ENCODE measurements at places on chromosomes 7 and 10.
A peak's percentile ranks its signal among the peaks of the same experiment; 100 is the strongest.

GRCh38 chr7:128177768-128178550, 63.1 kb upstream of the LEP start:
- DNase-seq, result peak; percentile 19

DNA sequence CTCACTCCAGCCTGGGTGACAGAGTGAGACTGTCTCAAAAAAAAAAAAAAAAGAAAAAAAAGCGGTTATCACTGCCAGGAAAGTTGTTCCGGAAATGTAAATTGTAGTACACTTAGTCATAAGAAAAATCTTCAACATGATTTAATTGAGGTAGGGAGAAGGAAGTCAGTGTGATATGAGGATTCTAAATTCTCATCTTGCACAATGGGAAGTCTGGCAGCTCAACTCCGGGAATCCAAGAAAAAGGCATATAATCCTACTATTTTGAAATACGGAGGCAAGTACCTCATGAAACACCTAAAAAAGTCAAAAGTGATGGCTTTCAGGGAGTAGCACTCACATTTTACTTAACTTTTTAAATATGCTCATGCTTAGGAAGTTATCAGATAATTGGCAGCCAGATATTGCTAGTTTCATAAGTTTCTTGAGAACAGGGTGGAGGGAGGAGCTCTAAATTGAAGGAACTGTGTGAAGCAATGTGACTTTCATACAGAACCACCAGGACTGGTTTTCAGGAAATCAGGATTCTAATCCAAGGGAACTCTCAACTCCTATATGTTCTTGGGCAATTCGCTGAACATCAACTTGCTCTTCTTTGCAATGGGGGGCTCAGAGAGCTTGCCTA, 2.7 kb upstream of the C7orf25 start:
- DNase-seq, result no peak

- peak; percentile 25 for DNase-seq
Measured at GRCh38 chr10:126917975-126918908, 13.0 kb downstream of the DOCK1 start.

DNA sequence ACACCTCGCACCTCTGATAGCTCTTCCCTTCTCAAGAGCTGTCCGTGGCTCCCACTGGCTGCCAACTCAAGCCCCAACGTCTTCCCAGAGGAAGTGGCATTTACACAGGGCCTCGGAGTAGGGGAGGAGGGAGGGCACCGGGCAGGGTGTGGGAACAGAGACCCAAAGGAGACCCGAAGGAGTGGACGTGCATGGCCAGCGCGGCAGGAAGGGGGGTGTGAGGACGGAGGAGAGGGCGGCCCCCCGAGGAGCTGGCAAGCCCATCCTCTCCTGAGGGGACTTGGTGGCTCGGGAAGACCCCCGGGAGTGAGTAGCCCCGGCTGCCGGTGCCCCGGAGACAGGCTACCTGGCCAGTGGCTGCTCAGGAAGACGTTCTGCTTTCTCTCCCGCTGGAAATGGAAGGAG, 85.9 kb downstream of the FOXL3 start:
- DNase-seq, result no peak

GRCh38 chr10:72228318-72228751, 12.3 kb upstream of the ASCC1 start:
- DNase-seq, result no peak

DNA sequence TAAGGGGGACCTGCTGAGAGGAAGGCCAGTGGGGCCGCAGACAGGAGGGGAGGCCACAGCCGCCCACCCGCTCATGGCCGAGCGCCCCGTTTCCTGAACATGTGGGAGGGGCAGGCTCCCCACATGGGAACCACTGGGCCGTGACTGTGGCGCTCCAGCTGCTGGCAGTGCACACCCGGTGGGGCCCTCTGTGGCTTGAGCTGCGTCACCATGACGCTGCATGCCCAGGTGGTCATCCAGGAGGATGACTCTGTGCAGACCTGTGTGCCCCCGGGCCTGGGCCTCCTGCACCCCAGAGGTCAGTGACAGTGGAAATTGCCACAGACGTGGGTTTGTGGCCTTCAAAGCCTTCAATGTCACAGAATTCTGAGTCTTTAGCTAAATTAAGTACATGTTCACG, 85.1 kb downstream of the MGMT start:
- DNase-seq, result no peak

GRCh38 chr10:128046953-128047290, 79.3 kb downstream of the MKI67 start:
- DNase-seq, result no peak

DNA sequence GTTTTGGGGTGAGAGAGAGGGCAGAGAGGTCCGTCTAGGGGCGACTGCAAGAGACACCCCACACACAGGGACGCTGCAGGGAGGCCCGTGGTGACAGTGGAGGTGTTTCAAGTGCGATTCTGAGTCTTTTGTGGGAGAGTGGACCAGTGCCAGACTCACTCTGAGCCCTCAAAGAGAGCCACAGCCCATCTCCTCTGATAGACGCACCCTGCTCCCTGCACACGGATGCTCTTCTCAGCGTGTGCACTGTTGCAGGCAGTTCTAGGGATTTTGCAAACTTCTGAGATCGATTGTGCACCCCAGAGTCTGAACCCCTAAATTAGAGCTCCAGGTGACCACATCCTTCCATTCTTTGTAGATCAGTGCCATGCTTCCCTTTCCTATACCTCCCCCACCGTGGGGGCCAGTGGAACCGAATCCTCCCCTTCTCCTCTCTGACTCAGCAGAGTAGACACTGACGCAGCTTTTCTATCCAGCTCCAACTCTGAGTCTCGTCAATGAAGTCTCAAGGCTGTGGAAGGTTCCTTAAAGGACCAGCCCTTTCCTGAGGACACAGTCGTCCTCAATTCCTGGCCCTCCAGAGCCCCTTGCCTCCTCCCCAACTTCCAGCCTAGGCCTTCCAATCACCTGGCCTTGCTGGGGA, 83.8 kb downstream of the TMEM130 start:
- DNase-seq, result no peak

GRCh38 chr10:48805848-48806247, 121.2 kb downstream of the WDFY4 start:
- no peak for DNase-seq

GRCh38 chr7:38394660-38395059, 121.2 kb upstream of the TARP start:
- no peak for DNase-seq

- DNase-seq, result no peak
Measured at GRCh38 chr7:162632-163297, 29.6 kb upstream of the FAM20C start.

DNA sequence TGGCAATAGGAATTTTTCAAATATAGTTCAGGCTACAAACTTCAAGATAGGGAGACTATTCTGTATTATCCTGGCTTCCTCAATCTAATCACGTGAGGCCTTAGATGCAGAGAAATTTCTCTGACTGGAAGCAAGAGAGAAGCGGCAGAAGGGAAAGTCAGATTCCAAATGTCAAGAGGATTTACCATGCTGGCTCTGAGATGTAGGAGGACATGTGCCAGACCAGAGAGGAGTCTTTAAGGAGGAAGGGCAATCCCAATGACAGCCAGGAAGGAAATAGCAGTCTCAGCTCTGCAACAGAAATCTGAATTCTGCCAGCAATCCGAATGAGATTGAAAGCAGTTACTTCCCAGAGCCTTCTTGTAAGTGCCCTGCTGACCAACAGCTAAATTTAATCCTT, 57.4 kb downstream of the NUTM2E start:
- no peak for DNase-seq

- DNase-seq, result no peak
Measured at GRCh38 chr10:72808001-72808400, 85.5 kb upstream of the OIT3 start.

DNA sequence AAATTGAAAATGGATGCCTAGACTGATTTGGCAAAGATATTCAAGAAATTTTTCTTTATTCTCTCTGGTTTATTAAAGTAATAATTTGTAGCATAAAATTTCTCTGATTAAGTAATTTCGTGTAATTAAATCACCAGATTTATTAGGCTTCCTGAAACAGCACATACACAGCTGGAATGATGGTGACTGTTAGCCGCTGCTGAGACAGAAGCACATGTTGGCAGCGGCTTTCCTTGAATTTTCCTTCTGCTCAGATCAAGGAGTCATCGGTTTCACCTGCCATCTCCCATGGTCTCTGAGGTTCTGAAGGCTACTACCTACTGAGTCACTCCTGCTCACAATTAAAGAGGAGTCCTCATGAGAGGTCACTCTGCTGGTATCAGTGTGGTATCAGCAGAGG, 101.5 kb downstream of the GFRA1 start:
- no peak for DNase-seq

GRCh38 chr10:97850446-97850845, 803 bp downstream of the GOLGA7B start:
- peak; percentile 69 for DNase-seq

DNA sequence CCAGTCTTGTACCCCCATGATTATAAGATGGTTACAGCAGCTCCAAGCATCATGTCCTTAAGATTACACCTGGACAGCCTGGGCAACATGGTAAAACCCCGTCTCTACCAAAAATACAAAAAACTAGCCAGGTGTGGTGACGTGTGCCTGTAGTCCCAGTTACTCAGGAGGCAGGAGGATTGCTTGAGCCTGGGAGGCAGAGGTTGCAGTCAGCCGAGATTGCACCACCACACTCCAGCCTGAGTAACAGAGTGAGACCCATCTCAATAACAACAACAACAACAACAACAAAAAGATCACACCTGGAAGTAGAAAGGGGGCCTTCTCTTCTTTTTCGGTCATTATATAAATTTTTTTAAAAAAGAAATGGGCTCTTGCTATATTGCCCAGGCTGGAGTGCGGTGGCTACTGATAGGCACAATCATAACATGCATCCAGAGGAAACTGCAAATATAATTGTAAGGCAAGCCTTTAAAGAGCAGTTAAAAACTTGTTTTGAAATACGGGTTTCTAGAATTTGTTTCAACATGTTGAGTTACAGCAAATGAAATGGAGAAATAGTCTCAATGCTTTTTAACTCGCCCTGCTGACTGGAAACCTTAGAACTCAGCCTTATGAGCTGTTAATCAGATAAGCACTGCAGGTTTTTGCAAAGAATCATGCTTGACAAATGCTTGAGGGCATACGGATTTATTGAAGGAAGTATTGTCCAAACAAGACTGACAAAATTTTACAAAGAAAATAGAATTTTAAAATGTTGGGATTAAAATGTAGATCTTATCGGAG, 4.7 kb upstream of the ENTPD7 start:
- DNase-seq, result no peak

DNA sequence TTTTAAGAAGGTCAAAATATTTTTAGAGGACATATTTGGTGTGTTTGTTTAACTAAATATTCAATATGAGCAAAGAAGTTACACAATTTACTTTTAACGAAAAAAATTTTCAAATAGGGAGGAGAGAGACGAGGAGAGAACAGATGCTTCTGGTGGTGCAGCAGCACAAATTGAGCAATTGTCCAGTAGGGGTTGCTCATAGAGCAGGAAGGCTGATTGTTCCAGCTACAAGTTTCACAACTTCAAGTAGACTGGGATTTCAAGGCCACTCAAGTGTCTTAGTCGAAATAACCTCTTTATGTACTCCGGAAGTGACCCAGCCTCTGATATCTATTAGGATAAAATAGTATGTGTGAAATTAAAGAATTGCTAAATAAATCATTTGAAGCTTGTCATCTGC, 197.9 kb downstream of the HDAC9 start:
- DNase-seq, result no peak

GRCh38 chr10:129769381-129770116, 194.5 kb downstream of the EBF3 start:
- DNase-seq, result peak; percentile 25

DNA sequence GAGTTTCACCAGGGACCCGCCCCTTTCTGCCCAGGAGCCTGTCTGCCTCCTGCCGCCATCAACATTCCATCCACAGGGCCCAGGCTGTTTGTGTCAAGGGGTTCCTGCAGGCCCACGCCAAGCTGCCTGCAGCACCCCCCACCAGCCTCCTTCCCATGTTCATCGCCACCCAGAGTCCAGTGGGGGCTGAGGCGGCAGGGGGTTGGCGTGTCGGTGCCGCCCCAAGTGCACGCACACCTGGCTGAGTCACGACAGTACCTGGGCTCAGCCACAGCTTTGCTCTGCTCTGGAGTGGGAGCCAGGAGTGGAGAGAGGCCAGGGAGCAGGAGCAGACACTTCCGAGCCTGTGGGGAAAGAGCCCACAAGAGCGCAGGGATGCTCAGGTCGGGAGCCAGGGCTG, 42.8 kb upstream of the TECTB start:
- DNase-seq, result no peak

- DNase-seq, result no peak
Measured at GRCh38 chr7:84975586-84976185, 211.2 kb downstream of the SEMA3D start.

DNA sequence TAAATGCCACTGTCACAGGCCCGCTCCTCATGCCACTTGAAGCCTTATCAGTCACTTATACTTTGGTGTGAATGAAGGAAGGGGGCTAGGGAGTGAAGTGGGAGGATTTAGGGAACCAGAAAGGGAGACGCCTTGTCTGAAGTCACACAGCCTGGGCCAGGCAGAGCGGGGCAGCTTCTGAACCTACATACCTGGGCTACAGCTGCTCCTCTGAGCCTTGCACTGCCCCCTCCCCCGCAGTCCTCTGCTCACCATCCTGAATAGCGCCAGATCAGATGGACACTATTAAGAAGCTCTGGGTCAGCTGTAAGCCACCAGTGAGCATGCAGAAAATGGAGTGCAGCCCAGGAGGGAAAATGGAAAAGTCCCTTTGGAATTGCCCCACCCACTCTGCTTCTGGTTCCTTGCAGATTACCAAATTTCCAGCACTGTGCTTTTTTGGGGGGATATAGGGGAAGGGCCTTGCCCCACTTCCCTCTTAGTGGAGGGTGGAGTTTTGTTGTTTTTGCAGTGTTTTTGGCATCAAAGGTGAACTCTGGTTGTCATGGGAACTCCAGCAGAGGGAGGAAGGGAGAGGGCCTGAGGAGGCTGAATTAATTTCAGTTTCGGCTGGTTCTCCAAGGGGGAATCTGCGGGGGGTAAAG, 35.0 kb upstream of the ADCYAP1R1 start:
- DNase-seq, result no peak

DNA sequence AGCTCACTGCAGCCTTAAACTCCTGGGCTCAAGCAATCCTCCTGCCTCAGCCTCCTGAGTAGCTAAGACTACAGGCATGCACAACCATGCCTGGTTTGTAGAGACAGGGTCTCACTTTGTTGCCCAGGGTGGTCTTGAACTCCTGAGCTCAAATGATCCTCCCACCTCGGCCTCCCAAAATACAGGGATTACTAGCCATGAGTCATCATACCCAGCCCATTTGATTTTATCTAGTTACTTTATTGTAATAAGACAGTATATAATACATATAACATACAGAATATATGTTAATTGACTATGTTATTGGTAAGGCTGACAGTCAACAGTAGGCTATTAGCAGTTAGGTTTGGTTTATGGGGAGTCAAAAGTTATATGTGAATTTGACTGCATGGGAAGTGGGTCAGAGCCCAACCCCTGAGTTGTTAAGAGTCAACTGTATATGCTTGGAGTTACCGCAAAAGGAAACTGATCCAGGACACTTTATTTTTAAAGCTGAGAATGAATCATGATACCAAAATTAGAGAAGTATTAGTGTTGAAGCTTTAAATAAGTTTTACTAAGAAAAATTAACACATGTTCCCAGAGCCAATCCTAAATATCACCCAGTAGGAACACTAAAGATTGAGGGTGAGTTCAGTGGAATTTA, 20.7 kb upstream of the KMT2E start:
- DNase-seq, result no peak

Data from activated effector memory CD4-positive, alpha-beta T cell treated with anti-CD3 and anti-CD28 coated beads, Interleukin-2, amount 50 U/mL, for 16 hours (primary cell).